ENCODE measurements at places on chromosomes 5 and 9. TPM values are rescaled to one million over a fixed set of nuclear protein-coding genes. Genes with fewer than 3 reads are reported as not detected.
A peak's percentile ranks its signal among the peaks of the same experiment; 100 is the strongest.

DNA sequence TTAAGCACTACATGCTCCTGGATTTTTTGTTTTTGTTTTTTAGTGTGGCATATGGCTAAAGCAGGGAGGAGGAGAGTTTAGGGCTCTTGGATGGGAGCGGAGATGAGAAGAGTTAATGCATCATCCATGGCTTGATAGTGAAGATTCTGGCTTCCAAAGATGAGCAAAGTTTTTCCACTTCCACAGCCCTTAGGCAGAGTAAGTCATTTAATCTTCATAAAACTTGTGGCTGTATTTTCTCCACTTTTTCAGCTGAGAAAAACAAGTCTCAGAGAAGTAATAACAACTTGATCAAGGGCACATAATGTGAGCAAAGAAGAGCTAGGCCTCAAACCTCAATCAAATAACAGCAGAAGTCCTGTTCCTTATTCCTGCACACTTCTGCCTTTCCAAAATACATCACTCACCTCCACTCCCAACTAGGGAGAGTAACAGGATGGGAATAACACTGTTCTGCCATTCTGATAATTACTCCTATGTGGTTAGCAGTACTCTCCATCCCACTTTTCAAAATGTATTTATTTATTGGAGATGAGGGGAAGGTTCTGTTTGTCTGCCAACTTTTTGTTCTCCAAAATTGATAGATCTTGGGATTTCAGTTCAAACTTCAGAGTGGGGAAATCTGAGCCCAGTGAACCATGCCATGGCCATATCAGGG, 53.7 kb upstream of the DPYSL3 start:
- no peak for DNase-seq

DNA sequence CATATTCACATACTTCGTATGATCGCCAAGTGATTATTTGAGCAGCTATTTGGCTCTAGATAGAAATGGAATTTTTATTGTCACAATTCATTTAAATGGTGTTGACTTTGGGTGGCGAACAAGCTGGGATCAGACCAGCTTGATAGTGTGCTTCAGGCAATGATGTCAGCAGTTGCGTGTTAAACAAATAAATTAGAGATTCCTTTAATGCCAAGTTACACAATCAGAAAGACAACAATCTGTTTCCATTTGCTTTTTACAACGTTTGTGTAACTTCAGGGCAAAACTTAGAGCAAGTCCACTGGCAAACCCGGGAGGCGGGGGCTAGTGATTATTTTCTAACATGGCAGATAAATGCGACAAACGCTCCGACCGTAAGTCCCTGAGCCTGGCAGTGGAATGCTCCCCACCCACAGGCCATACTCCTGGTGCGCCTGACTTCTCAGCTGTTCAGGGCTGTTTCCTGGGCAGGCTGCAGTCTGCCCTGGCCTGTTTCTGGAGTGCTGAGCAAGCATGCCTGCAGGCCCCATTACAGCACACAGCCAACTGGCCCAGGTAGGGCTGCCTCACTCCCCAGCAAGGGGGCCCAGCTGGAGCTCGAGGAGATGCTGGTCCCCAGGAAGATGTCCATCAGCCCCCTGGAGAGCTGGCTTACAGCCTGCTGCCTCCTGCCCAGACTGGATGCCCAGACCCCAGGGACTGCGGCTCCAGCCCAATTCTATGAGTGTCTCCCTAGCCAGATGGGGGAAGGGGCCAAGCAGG, 88.7 kb downstream of the BASP1 start:
- no peak for DNase-seq

- no peak for DNase-seq
Measured at GRCh38 chr9:83620841-83621636, 1.9 kb upstream of the IDNK start.

BNIP1 gene
- total RNA-seq, result 10.0 TPM

DNA sequence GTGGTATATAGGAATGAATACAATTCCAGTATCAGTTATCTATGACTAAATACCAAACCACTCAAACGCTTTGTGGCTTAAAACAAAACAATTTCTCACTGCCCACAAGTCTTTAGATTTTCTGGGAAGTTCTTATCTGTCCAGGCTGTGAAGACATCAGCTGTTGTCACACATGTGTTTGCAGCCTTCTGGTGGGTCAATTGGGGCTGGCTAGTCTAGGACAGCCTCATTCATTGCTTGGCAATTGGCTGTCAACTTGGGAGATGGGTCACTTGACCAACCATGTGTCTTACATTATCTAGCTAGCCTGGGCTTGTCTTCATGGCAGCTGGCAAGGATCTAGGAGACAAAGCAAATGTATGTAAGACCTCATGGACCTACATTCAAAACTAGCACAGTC, 53.8 kb upstream of the PAPPA start:
- DNase-seq, result no peak

GRCh38 chr9:87595610-87596009, 97.9 kb downstream of the DAPK1 start:
- no peak for DNase-seq

- peak; percentile 86 for DNase-seq
Measured at GRCh38 chr9:119968836-119969707, 599.8 kb upstream of the BRINP1 start.

DNA sequence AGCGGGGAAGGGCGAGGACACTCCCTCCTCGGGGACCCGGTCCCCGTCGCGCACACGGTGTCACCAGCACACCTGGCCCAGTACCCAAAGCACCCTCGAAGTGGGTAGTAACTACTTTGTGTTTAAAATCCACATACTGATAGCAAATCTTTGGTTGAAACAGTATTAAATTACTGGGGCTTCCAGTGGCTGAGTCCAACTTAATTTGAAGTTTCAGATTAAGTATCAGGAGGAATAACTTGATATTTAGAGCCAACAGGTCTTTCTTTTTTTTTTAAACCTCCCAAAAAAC, 615 bp downstream of the ATG10 start:
- DNase-seq, result no peak

- no peak for DNase-seq
Measured at GRCh38 chr5:143557061-143557818, 153.8 kb upstream of the NR3C1 start.

DNA sequence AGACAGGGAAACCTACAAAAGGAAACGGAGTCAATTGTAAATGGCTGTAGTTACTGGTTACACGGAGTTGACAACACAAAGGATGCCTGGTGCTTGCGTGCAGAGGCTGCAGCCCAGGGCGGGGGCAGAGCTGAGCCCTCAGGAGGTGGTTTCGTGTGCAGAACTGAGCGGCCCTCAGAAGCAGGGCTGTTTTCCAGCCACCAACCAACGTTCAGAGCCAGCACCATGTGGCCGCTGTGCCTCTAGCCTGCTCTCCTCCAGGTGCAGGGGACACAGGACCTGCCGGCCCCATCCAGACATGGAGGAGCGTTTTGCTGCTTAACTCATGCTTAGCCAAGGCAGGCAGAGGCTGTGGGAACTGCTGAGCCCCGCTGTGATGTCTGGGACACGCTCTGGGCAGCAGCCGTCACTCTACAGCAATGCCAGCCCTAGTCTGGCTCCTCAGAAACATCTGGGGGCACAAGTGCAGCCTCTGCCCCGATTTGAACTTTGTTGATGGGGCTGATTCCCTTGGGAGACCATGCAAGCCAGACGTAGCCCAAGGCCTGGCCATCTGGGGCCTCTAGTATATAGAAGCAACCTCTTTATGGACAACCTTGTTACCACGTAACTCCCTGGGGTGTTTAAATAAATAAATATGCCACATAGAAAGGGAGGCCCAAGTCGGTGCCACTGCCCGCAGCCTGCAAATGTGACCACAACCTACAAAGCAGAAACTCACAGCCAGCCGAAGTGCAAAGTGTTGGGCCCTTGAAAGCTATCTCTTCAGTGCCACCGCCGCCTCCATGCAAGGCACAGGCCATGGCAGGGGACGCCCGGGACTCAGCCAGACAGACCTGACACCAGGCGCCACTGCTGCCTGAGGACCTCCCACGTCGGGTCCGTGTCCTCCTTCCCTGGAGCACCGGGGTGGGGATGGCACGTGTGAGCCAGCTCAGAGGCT, 42.1 kb downstream of the NKD2 start:
- peak; percentile 71 for DNase-seq

SLC36A3 gene
- not detected for total RNA-seq

DNA sequence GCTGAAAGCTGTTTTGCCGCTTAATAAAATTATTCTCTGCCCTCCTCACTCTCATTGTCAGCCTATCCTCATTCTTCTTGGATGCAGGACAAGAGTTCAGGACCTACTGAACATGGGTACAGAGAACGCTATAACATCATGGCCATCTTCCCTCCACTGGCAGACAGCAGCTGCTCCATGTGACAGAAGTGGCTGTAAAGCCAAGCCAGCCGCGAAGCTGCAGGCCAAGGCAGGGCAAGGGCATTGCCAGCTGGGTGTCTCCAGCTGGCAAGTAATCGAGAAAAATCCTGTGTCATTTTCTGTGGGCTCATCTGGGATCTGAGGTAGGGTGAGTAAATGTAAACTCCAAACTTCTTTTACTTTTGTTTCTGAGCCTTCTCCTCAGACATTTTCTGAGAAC, 84.8 kb downstream of the SLC25A46 start:
- DNase-seq, result no peak

GGTA1 gene
- 27.9 TPM for total RNA-seq

FBLL1 gene
- total RNA-seq, result not detected

ATP6V0E1 gene
- 167 TPM for total RNA-seq

POLR3G gene
- 0.68 TPM for total RNA-seq

- DNase-seq, result no peak
Measured at GRCh38 chr5:31478901-31479300, 53.0 kb downstream of the DROSHA start.

GRCh38 chr5:167743695-167744464, 547.6 kb upstream of the WWC1 start:
- no peak for DNase-seq

PKN3 gene
- 8.5 TPM for total RNA-seq

STPG3 gene
- 1.4 TPM for total RNA-seq

OBP2B gene
- total RNA-seq, result not detected

PIP5KL1 gene
- not detected for total RNA-seq

All from Right ventricle myocardium inferior (tissue), 1 donor.